ENCODE measurements at places on chromosomes 3 and 15.

DNA sequence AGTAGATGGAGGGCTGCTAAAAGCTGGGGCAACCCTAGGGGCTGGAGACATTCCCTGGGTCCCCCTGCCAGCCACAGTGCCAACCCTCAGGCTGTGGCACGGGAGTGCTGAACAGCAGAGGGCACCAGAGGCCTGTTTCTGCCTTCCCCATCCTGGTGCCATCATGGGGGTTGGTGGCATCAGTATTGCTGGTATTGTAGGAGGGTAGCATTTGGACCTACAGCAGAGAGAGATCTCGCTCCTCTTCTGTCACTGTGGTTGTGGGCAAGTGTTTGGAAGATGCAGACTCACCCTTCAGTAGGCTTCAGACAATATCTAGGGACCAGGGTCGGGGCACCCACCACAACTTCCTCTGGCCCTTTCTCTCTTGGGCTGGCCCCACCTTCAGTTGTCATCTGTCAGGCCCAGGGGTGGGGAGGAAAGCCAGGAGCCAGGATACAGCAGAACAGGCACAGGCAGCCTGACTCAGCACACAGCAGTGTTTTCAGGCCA lies 123.5 kb downstream of the RPLP1 start:
- DNase-seq = peak; percentile 47

- peak; percentile 61 for DNase-seq
These were observed 105.4 kb upstream of the CCDC54 start for GRCh38 chr3:107271787-107272387.

DNA sequence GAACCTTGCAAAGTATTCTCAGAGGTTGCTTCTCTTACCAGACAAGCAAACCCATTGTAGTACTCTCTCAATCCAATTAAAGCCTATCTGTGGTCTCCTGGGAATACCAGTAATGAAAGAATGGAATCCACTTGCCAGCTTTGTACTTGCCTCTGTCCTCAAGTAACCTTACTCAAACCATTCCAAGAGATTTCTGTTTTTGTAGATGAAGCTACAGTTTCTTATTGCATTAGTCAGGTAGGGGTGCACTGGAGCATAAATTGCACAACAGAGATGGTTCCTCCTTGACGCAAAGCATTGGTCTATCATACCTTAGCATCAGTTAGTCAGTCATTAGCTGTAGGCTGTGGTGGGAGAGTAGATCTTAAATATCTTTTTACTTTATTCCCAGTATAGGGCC lies 52.9 kb downstream of the BTLA start:
- DNase-seq = no peak

- no peak for DNase-seq
These were observed 138.1 kb upstream of the DAZL start for GRCh38 chr3:16743276-16743675.

GRCh38 chr3:26353097-26353496 lies 269.5 kb upstream of the LRRC3B start:
- no peak for DNase-seq

- peak; percentile 63 for DNase-seq
These were observed 17.1 kb downstream of the CACNA2D2 start for GRCh38 chr3:50486219-50486888.

GRCh38 chr3:4834403-4834866 lies 144.8 kb upstream of the BHLHE40 start:
- DNase-seq = no peak

DNA sequence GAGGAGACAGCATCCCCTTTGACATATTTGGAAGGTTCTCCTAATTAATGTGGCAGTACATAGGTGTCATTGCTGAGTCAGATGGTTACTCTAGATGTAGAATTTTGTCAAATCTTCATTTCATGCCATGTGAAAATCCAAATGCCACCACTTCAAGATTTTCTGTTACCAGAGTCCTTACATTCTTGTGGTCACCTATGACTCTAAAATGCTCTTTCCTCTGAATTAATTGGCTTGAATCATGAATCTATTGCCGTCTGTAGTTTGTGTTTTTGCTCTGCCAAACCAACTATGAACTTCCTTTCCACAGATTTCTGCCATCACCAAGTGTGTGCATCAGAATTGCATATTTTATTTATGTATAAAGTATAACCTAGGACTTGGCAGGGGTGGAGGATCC lies 269.4 kb upstream of the ZPLD1 start:
- no peak for DNase-seq

DNA sequence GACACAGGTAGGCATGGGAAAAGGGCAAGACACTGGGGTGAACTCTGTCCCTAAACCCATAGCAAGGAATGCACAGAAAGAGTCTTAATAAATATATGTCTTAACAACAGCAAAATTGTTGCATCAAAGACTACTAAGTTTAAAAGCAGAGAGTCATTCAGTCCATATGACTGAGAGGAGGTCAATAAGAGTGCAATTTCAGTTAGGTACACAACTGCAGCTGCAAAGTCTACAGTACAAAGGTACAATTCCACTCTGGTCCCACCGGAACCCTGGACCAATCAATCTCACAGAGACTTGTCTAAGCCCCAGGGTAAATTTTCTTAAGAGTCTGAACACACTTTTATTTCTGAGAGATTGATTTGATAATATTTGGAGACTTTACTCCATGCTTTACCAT lies 6.9 kb downstream of the CP start:
- DNase-seq = no peak

DNA sequence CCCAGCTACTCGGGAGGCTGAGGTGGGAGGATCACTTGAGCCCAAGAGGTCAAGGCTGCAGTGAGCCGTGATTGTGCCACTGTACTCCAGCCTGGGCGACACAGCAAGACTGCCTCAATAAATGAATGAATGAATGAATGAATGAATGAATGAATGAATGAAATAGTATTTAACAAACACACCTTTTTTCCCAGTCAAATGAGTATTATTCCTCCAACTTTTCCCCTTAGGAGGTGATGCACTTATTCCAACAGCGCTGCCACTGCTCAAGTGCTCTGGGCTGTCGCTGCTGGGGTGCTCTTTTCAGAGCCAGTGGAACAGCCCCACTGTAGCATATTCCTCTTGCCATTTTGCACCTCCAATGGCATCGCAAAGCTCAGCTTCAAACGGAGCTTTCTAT lies 66.8 kb upstream of the RAD18 start:
- DNase-seq = no peak

DNA sequence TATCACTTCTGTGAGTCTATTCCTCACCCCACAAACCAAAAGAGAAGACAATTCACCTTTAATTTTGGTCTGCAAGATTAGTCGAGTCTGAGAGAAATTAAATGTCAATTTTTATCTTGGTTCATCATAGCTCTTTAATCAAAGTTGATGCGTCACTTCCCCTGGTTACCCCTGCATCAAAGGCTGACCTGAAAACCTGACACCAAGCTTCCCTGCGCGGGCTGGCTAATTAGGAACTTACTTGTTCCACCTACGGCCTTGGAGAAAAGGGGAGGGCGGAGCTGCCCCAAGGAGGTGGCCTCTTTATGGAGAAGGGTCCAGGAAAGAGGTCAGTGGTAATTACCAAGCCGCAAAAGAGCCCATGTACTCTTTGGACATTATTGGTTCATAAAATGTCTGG lies 218.4 kb downstream of the ARRDC4 start:
- no peak for DNase-seq

- DNase-seq = no peak
These were observed 418.7 kb upstream of the CNTN6 start for GRCh38 chr3:674116-674515.

- no peak for DNase-seq
These were observed 1.4 kb upstream of the ST3GAL6 start for GRCh38 chr3:98761643-98762229.

DNA sequence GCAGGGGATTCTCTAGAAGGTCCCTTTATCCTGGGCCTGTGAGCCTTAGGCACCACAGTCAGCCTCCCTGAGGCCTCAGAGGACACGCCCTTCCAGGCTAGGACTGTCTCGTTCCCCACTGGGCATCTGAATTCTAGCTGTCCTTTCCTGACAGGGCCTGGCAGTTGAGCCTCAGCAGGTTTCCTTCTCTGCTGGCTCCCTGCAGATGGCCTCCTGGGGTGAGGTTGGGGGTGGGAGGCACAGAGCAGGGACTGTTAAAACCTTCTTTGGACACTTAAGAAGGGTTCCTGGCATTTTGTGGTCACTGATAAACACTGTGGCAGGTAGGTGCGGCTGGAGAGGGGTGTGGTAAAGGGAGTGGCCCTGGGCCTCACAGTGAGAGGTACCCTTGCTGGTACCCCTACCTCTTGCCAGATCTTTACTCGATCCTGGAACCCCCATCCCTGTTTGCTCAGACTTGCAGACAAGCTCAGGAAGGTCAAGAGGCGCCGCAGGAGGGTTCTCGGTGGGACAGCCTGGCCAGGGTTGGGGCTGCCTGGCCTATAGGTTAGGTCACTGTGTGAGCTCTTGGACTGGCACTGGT lies 8.5 kb downstream of the CLK3 start:
- no peak for DNase-seq

DNA sequence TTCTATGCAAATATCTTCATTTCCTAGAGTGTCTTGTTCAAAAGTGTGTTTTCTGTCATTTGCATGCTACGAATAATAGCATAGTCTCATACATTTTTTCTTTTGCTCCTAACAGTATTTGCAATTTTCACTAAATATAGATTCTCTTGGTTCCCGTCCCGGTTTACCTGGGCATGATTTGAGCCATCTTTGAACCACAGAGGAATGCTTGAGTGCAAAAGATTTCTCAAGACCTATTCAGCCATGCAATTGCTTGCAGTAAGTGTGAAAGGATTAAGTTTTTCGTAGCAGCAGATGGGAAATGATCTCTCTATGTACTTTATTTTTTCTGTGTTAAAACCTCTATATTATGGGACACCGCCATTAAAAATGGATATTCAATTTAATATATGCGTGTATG lies 733.0 kb downstream of the ZPLD1 start:
- DNase-seq = no peak

- DNase-seq = no peak
These were observed 40.4 kb downstream of the MUC20 start for GRCh38 chr3:195761123-195761566.

DNA sequence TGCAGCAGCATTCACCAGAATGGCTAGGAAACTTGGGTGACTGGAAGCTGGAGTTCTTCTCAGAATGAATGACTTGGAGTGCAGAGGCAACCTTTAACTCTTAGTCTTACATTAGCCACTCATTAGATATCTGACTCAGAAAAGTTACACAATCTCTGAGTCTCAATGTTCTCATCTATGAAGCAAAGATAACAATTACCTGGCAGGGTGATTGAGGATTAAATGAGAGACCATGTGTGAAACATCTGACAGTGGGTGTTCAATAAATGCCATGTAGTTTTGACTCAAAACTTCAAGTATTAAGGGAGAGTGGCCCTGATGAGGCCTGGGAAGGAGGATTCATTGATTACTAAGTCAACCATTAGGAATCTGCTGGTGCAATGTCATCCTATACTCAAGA lies 48.3 kb downstream of the MRPL3 start:
- DNase-seq = no peak

GRCh38 chr3:195570344-195570743 lies 13.4 kb downstream of the APOD start:
- DNase-seq = no peak

GRCh38 chr3:106193876-106194275 lies 325.1 kb upstream of the CBLB start:
- no peak for DNase-seq

DNA sequence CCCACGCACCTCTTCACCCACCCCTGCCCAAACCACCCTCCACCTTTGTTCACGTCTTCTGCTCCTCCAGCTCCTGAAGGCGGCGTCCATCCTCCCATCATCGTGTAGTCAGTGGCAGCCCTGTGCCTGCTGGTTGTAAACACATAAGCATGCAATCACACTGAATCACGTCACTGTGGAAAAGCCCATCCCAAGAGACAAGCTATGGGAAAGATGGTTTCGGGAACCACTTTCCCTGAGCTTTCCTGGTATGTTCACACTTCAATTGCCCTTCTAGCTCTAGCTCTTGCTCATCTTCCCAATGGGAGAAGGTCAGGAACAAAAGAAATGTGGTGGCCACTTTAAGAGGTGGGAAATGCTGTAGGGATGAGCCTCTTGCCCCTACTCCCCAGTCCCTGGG lies 14.4 kb upstream of the GOLGA8J start:
- no peak for DNase-seq

- no peak for DNase-seq
These were observed 14.5 kb upstream of the KBTBD12 start for GRCh38 chr3:127900536-127900935.

DNA sequence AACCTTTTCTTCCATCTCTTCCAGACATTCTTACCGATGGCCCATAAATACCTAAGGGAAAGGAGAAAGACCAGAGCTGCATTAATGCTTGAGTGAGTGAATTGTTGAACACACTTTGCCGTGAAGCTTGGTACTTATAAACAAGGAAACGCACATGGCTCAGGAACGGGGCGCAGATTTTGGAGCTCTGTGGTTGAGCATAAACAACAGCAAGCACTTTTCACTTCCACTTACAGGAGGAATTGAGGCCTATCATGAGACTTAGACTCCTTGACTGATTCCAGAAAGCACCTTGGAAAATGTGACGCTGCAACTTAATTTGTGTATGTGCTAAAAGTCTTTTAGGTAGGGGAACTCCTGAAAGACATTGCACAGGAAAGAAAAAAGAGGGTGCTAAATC lies 197.5 kb upstream of the FEZF2 start:
- no peak for DNase-seq
